ENCODE measurements at places on chromosomes 16 and 17. TPM values are rescaled to one million over a fixed set of nuclear protein-coding genes. Genes with fewer than 3 reads are reported as not detected.

Gene GPR142
- total RNA-seq, result not detected

DNA sequence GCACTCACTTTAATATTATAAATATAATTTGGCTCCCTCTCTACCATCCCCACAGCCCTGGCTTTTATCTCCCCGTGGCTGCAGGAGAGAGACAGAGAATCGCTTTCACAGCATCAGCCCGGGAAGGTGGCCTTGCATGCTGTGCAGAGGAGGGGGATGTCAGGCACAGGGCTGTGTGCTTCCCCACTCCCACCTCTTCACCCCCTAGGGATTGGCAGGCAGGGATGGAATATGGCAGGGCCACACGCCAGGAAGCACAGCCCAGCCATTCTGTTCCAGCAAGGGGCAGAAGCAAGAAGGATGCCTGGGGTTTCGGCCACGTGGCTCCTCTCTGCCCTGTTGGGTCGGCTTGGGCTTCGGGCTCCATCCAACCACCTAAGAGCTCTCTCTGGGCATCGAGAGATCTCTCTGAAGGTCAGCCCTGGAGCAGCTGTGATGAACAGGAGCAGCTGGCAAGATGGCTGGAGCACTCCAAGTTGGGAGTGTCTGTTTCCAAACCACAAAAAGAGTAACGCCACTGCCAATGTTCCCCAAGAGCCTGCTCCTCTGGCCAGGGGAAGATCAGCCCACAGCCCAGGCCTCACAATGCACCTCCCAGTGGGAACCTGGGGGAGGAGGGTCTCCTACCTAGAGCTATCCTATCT is 223.2 kb downstream of the C16orf78 start:
- H3K4me3 ChIP-seq, result no peak overlapping the region
- no peaks in the 10 kb centered on the region for H3K36me3 ChIP-seq
- DNase-seq, result no peak
- no peaks in the 10 kb centered on the region for H3K27me3 ChIP-seq

DNA sequence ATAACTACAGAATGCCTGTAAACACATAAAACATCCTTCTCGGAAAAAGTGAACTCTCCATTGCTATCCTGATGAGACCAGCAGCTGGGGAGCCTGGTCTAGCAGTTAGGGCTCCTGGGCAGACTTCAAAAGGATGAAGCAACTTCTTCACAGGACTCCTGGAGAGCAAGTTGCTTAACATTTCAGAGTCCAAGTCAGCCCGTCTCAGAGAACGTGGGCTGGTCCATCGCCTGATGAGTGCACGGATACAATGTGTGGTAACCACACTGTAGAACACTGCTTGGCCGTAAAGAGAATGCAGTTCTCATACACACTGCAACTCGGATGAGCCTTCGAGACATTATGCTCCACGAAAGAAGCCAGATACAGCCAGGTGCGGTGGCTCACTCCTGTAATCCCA is 52.7 kb downstream of the TMEM235 start:
- no peaks in the 10 kb centered on the region for H3K27me3 ChIP-seq
- no peak for DNase-seq
- H3K36me3 ChIP-seq, result no peaks in the 10 kb centered on the region
- H3K27ac ChIP-seq, result no peak overlapping the region

GRCh38 chr16:78389009-78389498 is 289.6 kb downstream of the WWOX start:
- H3K27ac ChIP-seq, result no peak overlapping the region
- no peaks in the 10 kb centered on the region for H3K36me3 ChIP-seq
- H3K4me3 ChIP-seq, result no peak overlapping the region
- H3K4me1 ChIP-seq, result no peaks in the 10 kb centered on the region
- DNase-seq, result no peak

DNA sequence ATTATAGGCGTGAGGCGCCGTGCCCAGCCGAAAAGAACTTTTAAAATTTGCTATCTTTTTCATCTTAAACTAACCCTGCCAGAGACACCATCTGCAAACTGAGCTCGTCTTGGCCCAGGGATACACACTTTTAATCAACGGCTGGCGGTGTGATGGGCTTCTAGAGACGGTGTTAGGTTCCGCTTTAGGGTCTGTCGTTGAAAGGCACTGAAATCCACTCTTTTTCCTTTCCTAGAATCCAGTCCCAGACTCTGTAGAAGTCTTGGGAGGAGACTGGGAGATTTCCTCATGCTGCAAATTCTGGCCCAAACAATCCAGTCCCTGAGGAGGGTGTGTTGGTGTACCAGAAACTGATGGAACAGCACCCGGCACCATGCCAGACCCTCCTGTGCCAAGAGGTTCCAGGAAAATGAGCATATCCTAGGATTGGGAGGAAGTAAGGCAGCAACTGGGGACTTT is 52.0 kb upstream of the TEX2 start:
- H3K36me3 ChIP-seq, result no peaks in the 10 kb centered on the region
- H3K27ac ChIP-seq, result peak overlapping the region; percentile 67
- peak; percentile 85 for DNase-seq
- peaks cover 41% of the 10 kb centered on the region for H3K4me1 ChIP-seq

Gene SLC4A1
- 0.83 TPM for total RNA-seq

Gene GPT2
- total RNA-seq, result 4.8 TPM

Gene ADAD2
- not detected for total RNA-seq

Gene XAF1
- total RNA-seq, result 129 TPM

Gene PPP1R27
- total RNA-seq, result not detected

- no peaks in the 10 kb centered on the region for H3K27me3 ChIP-seq
- H3K27ac ChIP-seq, result peak overlapping the region; percentile 84
- peaks cover 2% of the 10 kb centered on the region for H3K36me3 ChIP-seq
- peaks cover 14% of the 10 kb centered on the region for H3K4me1 ChIP-seq
Observed at GRCh38 chr17:82204831-82205719, 7.6 kb downstream of the CCDC57 start.

Gene TSC2
- total RNA-seq, result 123 TPM

Data from lower lobe of right lung (tissue), 2 donors.